ENCODE measurements at places on chromosomes 5 and 9.

- DNase-seq: no peak
Measured at GRCh38 chr5:28254846-28255245, 1216.5 kb upstream of the CDH9 start.

DNA sequence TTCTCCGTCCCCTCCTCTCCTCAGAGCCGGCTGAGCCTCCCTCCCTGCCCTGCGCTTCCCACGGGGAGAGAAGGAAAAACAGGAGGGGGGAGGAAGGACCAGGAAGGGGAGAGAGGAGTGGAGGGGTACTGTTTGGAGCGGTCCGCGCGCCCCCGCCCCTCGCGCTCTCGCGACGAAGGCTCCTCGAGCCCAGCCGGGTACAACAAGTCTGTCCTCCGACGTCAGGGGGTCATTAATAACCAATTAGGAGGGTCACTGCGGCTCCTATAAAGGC is 480 bp upstream of the PRDM12 start:
- DNase-seq: no peak

DNA sequence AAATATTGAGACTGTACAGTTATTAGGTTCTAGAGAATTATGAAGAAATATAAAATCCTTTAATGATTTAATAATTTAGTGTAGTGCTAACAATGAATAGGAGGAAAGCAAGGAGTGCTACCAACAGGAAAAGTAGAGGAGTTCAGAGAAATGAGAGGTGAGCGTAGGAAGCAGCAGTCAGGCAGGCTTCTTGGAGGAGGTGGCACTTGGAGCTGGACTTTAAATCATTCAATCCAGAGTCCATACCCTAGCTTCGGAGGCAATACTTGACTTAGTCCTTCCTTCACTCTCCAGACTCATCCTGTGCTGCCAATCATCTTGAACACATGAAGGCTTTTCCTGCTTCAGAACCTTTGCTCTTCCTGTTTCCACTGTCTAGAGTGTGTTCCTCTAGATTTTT is 254.3 kb downstream of the GRIA1 start:
- no peak for DNase-seq

GRCh38 chr9:123090198-123090896 is 56.9 kb downstream of the GPR21 start:
- no peak for DNase-seq

DNA sequence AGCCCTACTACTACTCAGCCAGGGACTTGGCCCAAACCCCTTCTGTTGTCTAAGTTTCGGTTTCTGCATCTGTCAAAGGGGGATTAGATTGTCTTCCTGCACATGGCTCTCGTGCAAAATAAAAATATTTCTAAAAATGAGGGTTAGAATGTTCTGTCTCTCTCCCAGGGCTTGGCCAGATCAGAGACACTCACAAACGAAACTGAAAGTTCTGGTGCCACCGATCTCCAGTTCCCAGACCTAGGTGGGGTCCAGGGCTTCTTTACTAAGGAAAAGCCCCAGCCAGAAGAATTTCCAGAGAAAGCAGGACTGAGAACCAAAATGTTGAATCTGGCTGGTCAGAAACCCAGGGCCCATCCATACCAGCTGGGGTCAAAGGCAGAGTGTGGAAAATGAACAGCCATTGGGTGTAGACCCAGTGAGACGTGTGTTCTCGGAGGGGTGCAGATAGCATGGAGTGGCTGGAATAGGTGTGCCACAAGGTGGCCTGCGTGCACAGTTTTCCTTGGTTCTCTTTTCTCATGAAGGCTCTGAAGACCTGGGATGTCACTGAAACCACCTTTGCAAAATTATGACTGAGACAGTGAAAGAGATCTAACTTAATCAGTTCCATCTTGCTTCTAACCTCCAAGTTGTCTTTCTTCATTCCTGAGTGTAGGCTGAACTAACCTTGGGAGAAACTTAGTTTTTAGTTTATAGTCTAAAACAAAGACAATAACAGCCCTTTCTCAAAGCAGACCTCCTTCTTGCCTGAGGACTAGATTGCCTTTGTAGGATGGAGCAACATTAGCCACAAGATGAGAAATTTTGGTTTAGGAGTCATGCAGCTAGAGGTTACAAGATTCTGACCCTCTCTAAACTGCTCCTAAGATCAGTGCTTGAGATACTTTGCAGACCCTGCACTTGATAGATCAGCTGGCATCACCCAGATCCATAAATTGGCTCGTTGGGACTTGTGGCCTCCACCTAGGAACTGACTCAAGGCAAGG is 2.3 kb upstream of the SLC23A1 start:
- DNase-seq: no peak

Measured in head of caudate nucleus (tissue), 42 donors.